Chondrocyte (in vitro differentiated cells): ENCODE measurements at places on chromosomes 11 and 22. TPM values are rescaled to one million over a fixed set of nuclear protein-coding genes. Genes with fewer than 3 reads are reported as not detected.

DNA sequence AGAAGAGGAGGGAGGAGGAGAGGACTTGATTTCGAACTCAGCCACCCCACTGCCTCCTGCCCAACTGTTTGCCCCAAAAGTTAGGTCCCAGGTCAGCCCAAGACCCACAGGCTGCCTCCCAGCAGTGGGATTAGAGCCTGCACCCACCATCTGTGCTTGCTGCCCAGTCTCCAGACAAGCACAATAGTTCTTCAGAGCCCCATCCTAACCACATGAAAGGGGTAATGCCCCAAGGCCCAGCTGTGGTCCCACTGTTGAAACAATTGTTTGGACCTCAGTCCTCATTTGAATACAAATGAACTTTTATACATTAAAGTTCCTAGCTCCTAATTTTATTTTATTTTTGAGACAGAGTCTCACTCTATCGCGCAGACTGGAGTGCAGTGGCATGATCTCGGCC, 5.4 kb upstream of the VPS51 start:
- no peak for DNase-seq

DNA sequence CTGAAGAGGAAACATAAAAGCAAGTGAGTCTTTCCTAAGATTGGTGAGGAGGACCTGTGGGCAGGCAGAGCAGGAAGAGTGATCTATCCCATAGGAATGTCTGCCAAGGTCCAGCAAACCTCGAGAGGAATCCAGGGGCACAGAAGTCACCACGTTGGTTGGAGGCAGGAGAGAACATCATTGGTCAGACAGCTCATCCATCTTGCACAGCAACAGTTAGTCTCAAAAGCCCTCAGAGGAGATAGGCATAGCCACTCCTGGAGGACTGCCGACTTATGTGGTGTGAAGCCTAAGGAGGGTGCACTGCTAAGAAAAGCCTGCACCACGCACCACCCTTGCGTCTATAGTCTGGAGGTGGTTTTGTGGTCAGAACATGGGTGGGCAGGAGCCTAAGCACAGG, 109.1 kb downstream of the RASSF10 start:
- DNase-seq, result no peak

DNA sequence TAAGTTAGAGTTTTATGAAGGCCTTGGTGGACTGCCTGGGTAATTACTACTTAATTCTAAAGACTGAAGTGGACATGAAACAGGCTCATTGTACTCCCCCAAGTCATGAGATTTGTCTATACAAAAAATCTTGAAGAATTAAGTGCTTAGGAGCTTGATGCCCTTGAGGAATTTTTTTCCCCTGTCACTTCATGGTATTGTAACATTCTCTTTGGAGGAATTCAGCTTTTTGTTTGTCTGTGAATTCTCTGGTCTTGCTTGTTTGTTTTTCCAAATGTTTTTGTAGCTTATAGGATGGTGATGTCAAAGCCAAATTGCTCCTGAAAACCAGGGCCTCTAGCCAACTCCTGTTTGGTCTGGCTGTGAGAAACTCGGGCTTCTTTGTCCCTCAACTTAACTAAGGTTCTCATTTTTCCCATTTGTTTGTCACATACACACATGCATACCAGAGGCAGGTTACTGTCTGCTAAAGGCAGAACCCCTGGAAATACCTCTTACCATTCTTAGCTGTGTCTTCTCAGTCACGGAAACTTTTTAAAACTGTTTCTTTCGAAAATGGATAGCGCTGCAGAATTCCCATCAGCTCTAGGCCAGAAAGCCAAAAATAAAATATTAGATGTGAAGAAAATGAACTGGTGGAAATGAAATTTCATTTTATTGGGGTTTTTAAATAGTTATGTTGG, 66.9 kb downstream of the AMOTL1 start:
- no peak for DNase-seq

The CCDC81 gene
- 1.7 to 9.6 TPM (median 8.5 TPM) in 3 replicates for total RNA-seq

The A4GALT gene
- 5.2 to 23.8 TPM (median 22.0 TPM) in 3 replicates for total RNA-seq

- no peak for DNase-seq
Observed at GRCh38 chr11:130882138-130882551, 34.1 kb downstream of the SNX19 start.

The CASP12 gene
- not detected in 3 replicates for total RNA-seq

DNA sequence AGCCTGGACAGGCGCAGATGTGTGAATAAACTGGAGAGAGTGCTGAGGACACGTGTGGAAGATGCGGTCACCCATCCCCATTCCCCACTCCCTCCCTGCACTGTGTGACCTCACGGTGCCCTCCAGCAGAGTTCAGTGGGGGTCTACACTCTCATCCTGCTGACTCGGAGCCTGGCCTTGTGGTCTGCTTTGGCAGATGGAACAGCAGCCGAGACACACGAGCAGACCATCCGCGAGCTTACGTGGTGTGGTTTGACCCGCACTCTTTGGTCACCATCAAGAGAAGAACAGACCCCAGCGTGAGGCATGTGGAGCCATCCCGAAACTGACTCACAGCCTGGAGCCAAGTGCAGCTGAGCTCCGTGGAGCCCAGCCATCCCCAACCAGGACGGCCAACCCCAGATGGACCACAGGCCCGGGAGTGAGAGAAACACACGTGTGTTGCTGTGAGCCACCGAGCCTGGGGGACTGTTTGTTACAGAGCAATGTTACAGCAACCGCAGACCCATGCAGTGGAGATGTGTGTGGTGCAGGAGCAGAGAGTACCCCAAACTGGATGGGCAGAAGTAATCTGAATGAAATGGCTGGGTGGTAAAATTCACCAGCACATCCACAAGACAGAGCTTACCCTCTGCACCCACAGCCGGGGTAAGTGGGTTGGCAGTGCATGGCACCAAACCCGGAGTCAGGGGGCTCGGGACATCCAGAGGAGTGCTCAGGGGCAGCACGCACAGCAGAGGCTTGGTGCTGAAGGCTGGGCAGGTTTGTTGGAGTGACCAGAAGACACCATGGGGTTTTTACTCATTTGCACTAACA, 90.7 kb downstream of the RTL6 start:
- peak; percentile 68 for DNase-seq

The MUC6 gene
- not detected in 3 replicates for total RNA-seq

GRCh38 chr11:110305169-110306018, 9.0 kb upstream of the RDX start:
- no peak for DNase-seq

DNA sequence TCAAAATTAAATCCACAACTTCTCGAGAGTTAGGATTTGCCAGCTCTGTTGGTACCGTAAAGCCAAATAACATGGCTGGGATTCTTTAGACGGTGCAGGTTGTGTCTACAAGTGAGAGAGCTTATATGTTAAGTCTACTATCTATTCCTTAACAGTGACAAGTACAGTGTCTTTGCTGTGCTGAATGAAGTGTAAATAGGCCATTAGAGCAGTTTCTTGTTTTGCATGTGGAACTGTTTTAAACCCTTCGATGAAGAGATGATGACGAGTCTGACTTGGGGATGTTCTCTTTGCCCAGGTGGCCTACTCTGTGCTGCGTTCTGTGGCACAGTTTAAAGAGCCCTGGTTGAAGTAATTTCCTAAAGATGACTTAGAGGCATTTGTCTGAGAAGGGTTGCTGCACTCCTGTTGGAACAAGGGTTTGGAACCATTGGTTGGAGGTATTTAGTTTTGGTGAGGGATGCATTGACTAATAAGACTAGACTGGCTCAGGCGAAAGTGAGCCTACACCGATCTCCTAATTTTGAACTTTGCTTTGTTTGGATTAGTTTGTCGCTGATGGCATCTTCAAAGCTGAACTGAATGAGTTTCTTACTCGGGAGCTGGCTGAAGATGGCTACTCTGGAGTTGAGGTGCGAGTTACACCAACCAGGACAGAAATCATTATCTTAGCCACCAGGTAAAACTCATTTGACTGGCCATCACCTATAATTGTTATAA, 988 bp downstream of the RPS3 start:
- DNase-seq, result no peak
